ENCODE measurements at places on chromosomes 16 and 17.

DNA sequence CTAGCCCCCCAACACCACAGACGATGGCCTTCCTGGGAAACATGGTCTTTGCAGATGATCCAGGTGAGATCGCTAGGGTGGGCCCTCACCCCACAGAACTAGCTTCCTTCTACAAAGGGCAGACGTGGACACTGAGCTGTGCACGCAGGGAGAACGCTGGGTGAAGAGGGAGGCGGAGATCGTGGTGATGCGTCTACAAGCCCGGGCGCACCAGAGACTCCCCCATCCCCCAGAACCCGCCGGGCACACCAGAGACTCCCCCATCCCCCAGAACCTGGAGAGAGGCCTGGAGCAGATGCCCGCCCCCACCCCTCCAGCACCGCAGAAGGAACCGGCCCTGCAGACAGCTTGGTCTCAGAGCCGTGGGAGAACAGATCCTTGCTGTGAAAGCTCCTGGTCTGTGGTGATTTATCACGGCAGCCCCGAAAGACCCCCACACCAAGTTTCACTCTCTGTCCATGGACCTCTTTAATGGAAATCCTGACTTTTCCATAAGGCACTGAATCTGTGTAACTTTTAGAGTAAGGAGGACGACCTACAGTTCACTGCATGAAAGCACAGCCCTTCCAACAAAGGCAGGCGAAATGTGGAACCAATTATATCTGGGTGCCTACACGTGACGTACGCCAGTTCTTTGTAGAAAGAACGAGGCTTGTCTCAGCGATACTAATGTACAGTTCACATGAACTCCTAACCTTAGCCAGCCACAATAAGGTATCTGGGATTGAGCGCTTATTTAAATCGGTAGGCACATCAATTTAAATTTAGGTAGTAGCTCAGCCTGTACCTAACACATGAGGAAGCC is 88.5 kb downstream of the ANKRD11 start:
- no peak for DNase-seq

DNA sequence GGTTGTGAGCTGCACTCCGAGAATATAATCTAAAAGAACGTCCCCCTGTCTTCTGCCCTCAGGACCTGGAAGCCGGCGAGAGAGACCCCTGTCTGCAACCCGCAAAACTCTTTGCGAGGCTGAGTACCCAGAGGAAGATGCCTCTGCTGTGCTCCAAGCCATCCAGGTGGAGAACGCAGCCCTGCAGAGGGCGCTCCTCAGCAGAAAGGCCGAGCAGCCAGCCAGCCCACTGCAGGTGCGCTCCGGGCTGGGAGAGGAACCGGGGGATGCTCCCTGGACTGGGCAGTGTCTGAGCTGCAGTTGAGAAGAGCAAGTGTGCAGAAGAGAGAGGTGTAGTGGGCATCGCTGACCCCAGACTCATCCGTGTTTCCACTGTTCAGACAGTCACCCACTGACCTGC is 148.3 kb downstream of the KATNIP start:
- DNase-seq, result peak; percentile 21

- no peak for DNase-seq
Measured at GRCh38 chr16:84234321-84235241, 5.2 kb downstream of the KCNG4 start.

DNA sequence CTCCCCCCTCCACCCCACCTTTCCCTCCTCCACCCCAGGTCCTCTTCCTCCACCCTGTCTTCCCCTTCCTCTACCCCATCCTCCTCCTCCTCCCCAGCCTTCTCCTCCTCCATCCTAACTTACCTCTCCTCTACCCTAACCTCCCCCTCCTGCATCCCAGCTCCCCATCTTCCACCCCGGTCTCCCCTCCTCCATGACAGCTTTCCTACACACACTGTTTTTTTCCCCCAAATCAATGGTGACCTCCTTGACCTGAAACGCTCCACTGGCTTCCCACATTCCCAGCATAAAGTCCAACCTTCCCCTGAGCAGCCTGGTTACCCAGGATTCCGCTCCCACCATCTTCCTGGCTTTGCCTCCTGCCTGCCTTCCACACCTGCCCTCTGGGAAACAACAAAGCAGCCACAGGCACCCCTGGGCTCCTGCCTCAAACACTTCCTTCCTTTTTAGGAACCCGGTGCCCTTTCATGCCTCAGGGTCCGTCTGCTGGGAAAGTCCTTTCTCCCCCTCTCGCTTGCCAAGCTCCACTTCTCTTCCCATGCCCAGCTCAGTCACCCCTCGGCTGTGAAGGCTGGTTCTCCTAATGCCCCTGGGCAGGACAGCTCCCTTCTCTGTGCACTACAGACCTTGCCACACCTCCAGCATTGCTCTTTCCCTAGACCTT is 2.1 kb downstream of the RGS9 start:
- DNase-seq, result no peak

GRCh38 chr16:13902052-13902451 is 17.9 kb upstream of the ERCC4 start:
- no peak for DNase-seq

GRCh38 chr16:14232106-14232864 is 161.2 kb downstream of the MRTFB start:
- DNase-seq, result no peak

DNA sequence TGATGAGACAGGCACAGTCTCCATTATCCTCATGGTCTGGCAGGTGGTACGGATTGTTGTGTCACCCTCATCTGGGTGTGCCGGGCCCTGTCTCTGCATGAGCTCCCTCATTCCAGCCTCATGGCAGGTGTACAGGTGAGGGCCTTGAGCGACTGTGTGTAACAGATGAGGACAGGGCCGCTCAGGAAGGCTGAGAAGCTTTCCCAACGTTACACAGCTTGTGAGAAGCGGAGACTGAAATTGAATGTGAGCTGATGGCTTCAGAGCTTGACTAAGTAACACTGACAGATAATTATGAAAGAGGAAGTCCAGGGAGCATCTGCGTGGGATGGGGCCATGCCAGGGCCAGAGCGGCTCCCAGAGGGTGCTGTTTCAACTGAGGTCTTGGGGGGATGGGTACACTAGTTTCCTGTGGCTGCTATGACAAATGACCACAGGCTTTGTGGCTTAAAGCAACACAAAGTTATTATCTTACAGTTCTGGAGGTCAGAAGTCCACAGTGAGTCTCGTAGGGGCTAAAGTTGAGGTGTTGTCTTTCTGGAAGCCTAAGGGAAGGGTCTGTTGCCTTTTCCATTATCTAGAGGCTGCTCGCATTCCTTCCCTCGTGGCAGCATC is 36.7 kb downstream of the CMIP start:
- DNase-seq, result peak; percentile 83

DNA sequence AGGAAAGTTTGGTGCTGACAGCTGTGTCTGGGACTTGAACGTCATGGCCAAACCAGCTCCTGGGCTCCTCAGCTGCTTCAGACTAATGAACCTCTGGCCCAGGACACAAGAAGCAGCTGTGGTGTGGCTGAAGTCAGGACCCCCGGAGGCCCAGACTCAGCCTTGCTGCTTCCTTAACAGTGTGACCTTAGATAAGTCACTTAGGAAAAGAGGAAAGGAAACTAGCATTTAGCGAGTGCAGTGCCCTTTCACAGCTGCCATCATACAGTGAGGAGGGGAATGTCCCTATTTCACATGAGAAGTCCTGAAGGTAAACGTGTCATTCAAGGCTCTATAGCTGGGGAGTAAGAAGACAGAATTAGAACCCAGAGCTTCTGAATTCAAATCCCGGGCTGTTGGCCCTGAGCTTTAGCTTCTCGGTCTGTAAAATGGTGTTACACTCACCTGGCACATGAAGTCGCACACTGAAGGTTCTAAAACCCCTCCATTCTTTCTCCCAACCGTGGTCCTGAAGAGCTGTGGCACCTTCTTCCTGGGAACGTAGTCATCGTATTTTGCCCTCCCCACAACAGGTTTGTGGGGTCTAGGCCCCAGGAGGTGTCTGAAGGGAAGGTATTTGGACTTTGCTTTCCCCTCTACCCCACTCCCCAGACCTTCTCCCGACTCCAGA is 910 bp upstream of the RAMP2 start:
- no peak for DNase-seq

DNA sequence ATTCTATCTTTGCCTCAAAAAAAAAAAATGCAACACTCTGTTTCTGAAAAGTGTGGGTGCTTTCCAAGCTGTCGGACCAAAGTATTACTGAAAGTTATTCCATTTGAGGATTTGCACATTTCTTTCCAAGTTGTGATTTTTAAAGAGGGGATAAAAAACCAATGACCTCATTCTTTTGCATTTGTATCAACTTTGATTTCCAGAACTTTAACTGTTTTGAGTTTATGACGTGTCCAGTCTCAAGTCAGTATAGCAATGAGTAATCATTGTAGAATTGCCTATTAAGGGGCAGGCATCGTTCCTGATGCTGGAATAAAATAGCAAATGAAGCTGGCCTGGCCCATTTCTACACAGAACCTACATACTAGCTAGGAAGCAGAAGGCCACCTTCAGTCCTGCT is 229.6 kb upstream of the RBFOX1 start:
- DNase-seq, result no peak

DNA sequence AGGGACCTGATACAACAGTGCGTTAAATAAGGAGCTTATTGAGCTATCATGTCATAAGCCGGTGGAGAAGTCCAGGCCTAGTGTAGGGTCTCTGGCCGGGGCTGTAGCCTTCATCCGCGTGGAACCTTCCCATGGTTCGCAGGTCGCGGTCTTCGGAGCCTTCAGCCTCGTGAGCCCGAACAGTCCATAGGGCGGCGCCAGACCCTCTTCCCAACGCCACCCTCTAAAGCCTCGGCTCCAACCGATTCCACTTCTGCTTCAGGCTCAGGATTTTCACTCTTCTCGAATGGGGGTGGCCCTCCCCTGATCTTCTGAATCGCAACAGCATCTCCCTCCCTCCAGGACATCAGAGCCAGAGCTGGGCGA is 10.3 kb upstream of the BRCA1 start:
- no peak for DNase-seq

DNA sequence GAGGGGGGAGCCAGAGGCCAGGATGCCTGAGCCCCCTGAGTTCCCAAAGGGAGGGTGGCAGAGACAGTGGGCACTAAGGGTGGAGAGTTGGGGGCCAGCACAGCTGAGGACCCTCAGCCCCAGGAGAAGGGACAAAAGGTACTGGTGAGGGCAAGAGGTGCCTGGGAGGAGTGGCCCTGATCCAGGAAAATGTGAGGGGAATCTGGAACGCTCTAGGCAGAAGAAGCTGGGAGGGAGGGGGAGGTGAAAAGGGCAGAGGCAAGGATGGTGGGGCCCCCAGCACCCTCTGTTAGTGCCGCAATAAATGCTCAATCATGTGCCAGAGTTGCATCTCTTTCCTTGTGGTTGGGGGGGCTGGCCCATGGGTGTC is 1.1 kb downstream of the TCAP start:
- no peak for DNase-seq

DNA sequence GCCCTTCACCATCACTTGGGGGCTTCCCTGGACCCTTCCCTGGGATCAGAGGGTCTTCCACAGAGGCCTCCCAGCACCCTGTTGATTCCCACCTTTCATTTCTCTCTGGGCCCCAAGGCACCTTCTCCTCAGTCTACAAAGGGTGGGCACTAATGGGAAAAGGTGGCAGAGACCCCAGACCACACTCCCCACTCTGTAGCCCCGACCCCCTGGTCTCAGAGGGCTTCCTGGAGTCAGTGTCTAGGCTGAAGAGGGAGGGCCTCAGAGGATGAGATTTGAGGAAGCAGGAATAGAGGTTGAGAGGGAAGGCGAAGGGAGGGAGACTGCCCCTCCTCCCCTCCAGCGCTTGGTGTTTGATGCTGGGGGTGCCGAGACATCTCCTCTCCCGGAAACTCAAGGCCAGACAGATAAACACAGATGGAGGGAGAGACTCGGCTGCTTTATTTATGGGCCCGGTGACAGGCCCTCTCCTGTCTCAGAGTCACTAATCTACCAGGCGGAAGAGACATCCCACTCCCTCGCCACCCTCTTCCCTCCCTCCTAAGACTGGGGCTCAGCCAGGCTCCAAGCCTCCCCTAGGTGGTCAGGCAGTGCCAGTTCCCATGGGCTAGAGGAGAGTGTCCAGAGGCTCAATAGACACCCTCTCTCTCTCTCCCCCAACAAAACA is 18.5 kb upstream of the SP2 start:
- no peak for DNase-seq

- DNase-seq, result no peak
Measured at GRCh38 chr16:82046541-82046940, 11.5 kb downstream of the HSD17B2 start.

DNA sequence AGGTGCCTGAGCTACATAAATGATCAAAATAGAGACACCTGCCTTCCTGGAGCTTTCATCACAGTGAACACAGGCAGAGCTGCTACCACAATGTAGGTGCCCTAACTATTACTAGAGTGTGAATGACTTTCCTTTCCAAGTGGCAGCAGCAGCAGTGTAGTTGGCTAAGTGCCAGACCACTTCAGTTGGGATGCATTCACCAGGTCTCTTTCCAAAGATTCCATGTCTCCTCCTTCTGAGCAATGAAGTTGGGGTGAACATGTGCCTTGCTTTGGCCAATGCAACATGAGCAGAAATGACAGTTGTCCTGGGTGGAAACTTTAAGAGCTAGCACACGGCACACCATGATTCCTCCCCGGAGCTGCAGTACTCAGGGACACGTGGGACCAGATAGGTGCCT is 23.3 kb upstream of the CACNG4 start:
- no peak for DNase-seq

DNA sequence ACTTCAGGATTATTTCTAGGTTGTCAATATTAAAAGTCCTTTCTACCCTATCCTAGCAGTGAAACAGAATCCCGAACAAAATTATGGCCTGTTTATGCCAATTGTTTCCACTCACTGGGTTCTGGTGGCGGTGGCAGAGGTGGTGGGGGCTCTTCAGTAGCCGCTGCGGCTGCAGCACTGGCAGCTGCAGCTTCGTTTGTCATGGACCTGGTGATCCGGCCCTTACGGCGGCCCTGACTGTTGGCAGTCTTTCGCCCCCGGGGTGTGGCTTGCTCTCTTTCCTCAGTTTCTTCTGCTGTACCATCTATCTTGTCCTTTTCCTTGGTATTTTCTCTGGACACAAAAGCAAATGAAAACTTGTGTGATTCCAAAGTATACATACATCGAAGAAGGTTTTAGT is 94.4 kb downstream of the NCOR1 start:
- no peak for DNase-seq

DNA sequence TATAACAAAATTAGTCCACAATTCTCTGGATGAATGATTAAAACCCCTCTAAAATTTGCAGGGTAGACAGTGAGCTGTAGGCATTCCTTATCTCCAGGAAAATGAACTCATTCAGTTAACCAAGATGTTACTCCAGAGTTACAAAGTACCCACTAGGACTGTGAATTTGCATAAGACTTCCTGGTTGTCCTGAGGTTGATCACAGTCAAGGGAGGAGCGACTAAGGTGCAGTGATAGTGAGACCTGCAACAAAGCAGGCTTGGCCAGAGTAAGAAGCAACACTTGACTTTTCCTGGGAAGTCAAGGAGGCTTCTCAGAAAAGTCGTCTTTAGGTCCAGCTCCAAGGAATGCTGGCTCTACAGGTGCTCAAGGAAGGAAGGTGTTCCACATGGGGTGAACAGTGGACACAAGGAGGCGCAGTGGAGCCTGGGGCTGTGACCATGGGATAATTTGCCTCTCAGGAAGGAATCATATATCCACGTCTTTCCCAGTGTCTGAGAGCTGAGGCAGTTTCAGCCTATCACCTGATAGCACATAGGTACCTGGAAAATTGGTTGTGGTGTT is 821.1 kb upstream of the EEF2KMT start:
- DNase-seq, result no peak

All from ELR (cell line).